Substantia nigra (tissue), 51 donors: ENCODE measurements at places on chromosomes 11 and 22.

DNA sequence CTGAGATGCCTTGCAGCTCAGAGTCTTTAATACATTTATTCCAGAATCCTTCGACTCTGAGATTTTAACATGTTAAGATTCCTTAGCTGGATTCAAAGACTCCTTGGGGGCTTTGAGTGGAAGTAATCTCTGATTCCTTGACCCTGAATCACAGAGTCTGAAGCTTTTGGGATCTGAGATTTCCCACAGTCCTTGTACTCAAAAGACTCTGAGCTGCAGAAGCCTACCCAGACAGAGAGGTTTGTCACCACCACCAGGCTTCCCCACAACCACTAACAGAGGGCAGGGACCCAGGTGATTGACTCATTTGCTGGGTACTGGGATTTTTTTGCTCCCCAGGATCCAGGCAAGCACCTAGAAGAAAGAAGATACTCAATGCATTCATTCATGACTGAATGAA is 1.4 kb upstream of the SERPINH1 start:
- no peak for DNase-seq

DNA sequence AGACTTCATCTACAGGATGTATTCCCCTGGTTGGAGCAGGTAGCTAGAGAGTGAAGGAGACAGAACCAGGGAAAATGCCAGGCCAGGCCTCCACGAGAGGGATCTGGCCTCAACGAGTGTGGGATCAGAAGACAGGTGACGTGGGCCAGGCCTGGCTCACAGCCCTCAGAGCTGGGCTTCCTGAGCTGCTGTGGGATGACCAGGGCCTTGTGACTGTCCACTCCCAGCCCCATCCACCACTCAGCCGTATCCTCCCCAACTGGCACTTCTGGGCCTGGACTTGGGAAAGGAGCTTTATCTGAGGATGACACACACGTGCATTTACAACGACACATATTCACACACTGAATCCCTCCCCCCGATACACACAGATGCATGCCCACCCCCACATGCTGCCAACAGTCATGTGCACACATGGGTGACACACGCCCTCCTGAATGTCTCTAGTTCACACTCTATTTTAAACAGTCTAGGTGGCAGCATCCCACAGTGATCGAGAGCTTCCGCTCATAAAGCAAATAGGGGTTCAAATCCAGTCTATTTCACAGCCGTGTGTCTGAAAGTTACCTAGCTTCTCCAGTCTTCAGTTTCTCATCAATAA is 93.1 kb downstream of the TP53I11 start:
- no peak for DNase-seq

DNA sequence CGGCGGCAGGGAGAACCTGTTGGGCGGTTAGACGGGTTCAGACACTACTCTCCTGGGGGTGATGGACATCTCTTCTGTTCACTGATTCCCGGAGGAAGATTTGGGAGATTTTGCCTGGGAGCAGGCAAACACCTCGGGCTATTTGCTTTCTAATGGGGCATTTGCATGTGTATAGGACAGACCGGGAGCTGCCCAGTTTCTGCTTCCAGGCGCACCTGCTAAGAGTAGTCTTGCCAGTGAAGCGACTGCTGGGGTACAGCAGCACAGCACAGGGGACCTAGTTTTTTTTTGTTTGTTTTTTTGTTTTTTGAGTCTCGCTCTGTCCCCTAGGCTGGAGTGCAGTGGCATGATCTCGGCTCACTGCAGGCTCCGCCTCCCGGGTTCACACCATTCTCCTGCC is 6.8 kb upstream of the H19 start:
- no peak for DNase-seq

DNA sequence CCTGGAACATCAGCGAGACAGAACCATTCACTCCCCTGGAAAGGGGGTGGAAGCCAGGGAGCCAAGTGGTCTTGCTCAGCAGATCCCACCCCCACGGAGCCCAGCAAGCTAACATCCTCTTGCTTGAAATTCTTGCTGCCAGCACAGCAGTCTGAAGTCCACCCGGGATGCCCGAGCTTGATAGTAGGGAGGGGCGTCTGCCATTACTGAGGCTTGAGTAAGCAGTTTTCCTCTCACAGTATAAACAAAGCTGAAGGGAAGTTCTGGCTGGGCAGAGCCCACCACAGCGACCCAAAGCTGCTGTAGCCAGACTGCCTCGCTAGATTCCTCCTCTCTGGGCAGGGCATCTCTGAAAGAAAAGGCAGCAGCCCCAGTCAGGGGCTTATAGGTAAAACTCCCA is 764.8 kb upstream of the LUZP2 start:
- DNase-seq = no peak

- no peak for DNase-seq
Observed at GRCh38 chr11:59271811-59272327, 59.1 kb upstream of the MPEG1 start.
